HFFc6 (cell line): ENCODE measurements at places on chromosomes 12 and 14. TPM values are rescaled to one million over a fixed set of nuclear protein-coding genes. Genes with fewer than 3 reads are reported as not detected.
A peak's percentile ranks its signal among the peaks of the same experiment; 100 is the strongest.

GRCh38 chr12:125549836-125550235 lies 484.6 kb downstream of the AACS start:
- no peak overlapping the region for H3K27ac ChIP-seq
- H3K4me1 ChIP-seq, result no peaks in the 10 kb centered on the region
- DNase-seq, result no peak
- no peak overlapping the region for H3K4me3 ChIP-seq
- H3K27me3 ChIP-seq, result no peaks in the 10 kb centered on the region
- H3K36me3 ChIP-seq, result no peaks in the 10 kb centered on the region; the same call in 1 of the 2 replicates

GRCh38 chr12:82029936-82030335 lies 270.8 kb upstream of the PPFIA2 start:
- no peaks in the 10 kb centered on the region for H3K4me1 ChIP-seq
- no peaks in the 10 kb centered on the region for H3K36me3 ChIP-seq
- H3K27me3 ChIP-seq, result no peaks in the 10 kb centered on the region; the same call in 1 of the 2 replicates
- no peak overlapping the region for H3K4me3 ChIP-seq

DNA sequence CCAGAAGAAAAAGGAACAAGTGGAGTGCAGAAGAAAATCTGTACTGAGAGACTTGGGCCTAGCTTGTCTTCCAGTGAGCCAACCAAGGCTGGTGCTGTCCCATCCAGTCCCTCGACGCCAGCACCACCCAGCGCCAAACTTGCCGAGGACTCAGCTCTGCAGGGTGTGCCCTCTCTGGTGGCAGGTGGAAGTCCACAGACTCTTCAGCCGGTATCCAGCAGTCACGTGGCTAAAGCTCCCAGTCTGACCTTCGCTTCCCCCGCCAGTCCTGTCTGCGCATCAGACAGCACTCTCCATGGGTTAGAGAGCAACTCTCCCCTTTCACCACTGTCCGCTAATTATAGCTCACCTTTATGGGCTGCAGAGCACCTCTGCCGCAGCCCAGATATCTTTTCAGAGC lies 15.6 kb downstream of the CIPC start:
- no peak overlapping the region for H3K27ac ChIP-seq
- no peak for DNase-seq
- H3K36me3 ChIP-seq, result peaks cover 12% of the 10 kb centered on the region
- H3K4me1 ChIP-seq, result peaks cover 9% of the 10 kb centered on the region; the same call in 1 of the 2 replicates
- H3K4me3 ChIP-seq, result no peak overlapping the region
- no peaks in the 10 kb centered on the region for H3K27me3 ChIP-seq

DNA sequence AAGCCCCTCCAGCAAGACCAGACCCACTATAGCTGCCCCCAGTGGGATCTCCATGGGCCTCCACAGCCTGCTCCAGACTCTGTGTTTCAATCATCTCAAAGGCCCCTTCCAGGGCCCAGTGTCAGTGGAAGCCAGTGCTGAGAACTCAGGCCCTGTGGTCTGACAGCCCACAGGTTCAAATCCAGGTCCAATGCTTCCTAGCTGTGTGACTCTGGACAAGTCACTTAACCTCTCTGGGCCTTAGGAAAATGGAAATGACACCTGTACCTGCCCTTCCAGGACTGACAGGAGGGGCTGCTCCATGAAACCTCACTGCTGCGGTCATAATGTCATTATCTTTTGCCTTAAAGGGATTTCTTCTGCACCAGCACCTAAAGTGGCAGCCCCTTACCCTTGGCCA lies 101.9 kb downstream of the NCOR2 start:
- H3K36me3 ChIP-seq, result peaks cover 43% of the 10 kb centered on the region
- DNase-seq, result no peak
- H3K27me3 ChIP-seq, result peaks cover 4% of the 10 kb centered on the region; the same call in 1 of the 2 replicates
- H3K4me3 ChIP-seq, result no peak overlapping the region
- H3K27ac ChIP-seq, result no peak overlapping the region

Gene MIPOL1
- 6.1 and 6.5 TPM in 2 replicates for total RNA-seq

Gene TAS2R50
- 0.19 to 0.22 TPM in 2 of 3 replicates, not detected in the other for total RNA-seq

- no peak for DNase-seq
- H3K4me3 ChIP-seq, result no peak overlapping the region
- no peaks in the 10 kb centered on the region for H3K4me1 ChIP-seq
- peaks cover 14% of the 10 kb centered on the region for H3K27me3 ChIP-seq
These were observed 30.3 kb upstream of the NRDE2 start for GRCh38 chr14:90361865-90362557.

Gene KCNC2
- not detected in 3 replicates for total RNA-seq

- peaks cover 37% of the 10 kb centered on the region for H3K27me3 ChIP-seq
- H3K4me1 ChIP-seq, result no peaks in the 10 kb centered on the region
- H3K36me3 ChIP-seq, result no peaks in the 10 kb centered on the region
These were observed 18.7 kb downstream of the HVCN1 start for GRCh38 chr12:110670161-110670701.

DNA sequence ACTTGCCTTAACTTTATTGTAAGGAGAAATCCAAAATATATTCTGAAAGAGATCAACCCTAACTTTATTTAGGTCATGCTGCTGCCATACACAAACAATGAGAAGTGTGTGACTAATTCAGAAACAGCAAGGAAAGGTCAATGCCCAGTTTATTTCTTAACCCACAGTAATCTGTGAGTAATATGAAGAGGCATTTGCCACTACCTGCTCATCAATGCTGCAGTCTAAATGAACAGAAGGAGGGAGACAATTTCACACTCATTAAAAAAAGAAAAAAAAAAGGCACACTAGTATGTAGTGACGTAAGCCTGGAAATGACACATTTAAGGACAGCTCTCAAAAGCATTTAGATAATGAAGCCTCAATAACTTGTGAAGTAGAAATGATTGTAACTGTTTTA lies 90.5 kb upstream of the FOXN3 start:
- DNase-seq, result peak; percentile 72
- H3K27ac ChIP-seq, result peak overlapping the region; percentile 58; the same call in 1 of the 2 replicates
- H3K4me3 ChIP-seq, result peak overlapping the region; percentile 24
- H3K27me3 ChIP-seq, result no peaks in the 10 kb centered on the region
- H3K4me1 ChIP-seq, result peaks cover 73% of the 10 kb centered on the region
- peaks cover 16% of the 10 kb centered on the region; the same call in 1 of the 2 replicates for H3K36me3 ChIP-seq

DNA sequence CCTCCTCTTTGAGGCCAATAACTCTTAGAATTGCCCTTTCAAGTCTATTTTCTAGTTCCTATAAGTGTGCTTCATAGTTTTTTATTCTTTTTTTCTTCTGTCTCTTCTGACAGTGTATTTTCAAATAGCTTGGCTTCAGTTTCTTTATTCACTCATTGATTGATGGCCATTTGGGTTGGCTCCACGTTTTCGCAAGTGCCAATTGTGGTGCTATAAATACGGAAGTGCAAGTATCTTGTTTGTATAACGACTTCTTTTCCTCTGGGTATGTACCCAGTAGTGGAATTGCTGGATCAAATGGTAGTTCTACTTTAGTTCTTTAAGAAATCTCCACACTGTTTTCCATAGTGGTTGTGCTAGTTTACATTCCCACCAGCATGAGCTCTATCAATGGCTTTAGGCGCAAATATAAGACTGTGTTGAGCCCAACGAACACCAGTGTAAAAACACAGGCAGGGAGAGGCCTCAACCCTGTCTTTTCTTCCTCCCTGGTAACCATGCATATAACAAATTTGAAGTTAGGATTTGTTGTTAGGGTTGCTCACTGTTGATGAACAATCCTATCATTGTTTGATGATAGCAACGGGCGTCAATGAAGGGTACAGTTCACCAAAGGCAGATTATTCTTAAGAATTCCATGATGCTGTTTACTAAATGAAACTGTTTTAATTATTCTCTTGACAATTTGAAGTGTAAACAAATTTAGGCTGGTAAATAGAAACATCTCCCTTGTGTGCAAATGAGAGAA lies 13.3 kb upstream of the LMNTD1 start:
- no peak overlapping the region for H3K4me3 ChIP-seq
- no peaks in the 10 kb centered on the region for H3K4me1 ChIP-seq
- no peaks in the 10 kb centered on the region for H3K36me3 ChIP-seq

Gene CLEC7A
- total RNA-seq, result not detected in 2 replicates

Gene KRT7
- 65.0 to 462 TPM (median 339 TPM) in 3 replicates for total RNA-seq

- H3K27me3 ChIP-seq, result peaks cover 6% of the 10 kb centered on the region
- H3K4me1 ChIP-seq, result peaks cover 37% of the 10 kb centered on the region
- no peak overlapping the region for H3K27ac ChIP-seq
- H3K36me3 ChIP-seq, result no peaks in the 10 kb centered on the region
- H3K4me3 ChIP-seq, result no peak overlapping the region
These were observed 2.9 kb downstream of the KRT79 start for GRCh38 chr12:52831251-52831650.

DNA sequence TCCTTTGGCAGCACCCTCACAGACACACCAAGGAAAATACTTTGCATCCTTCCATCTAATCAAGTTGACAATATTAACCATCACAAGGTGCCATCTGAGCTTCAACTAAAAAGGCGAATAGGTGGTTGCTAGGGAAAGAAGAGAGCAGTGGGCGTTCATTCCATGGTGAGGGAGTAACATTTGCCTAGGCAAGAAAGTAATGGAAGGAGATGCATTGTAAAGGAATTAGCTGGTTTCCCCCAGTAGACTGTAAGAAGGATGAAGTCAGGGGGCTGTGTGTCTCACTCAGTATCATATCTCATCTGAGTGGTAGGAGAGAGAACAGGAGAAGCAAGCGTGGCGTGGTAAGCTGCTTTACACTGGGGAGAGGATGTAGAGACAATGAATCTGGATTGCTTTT lies 34.7 kb downstream of the AKAP6 start:
- no peak overlapping the region for H3K27ac ChIP-seq
- no peak overlapping the region for H3K4me3 ChIP-seq
- H3K36me3 ChIP-seq, result no peaks in the 10 kb centered on the region
- DNase-seq, result no peak

Gene ENDOU
- 0.27 TPM in 1 of 3 replicates, not detected in the others for total RNA-seq
